Inflammatory macrophage treated with lipopolysaccharide for 4 hours (primary cell): ENCODE measurements at places on chromosomes 2 and 18.

- peak; percentile 96 for DNase-seq
These were observed 35.7 kb upstream of the SLC8A1 start for GRCh38 chr2:40487602-40488001.

GRCh38 chr2:126798276-126799140, 100.2 kb upstream of the TEX51 start:
- DNase-seq = no peak

- DNase-seq = peak; percentile 51
These were observed 7.8 kb upstream of the PPP1R1C start for GRCh38 chr2:181977661-181978350.

DNA sequence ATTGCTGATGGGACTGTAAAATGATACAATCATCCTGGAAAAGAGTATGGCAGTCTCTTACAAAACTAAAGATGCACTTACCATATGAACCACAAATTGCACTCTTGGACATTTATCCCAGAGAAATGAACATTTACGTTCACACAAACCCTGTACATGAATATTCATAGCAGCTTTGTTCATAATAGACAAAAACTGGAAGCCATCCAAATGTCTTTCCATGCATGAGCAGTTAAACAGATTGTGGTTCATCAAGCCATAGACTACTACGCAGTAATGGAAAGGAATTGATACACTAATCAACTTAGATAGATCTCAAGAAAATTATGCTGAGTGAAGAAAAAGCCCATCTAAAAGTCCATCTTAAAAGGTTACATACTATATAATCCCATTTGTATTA, 156.1 kb upstream of the SLC39A10 start:
- DNase-seq = no peak

- DNase-seq = no peak
These were observed 13.9 kb upstream of the GPR17 start for GRCh38 chr2:127631997-127632581.

GRCh38 chr2:75548036-75548573, 12.6 kb downstream of the EVA1A start:
- peak; percentile 5 for DNase-seq
